Skeletal muscle cell (primary cell): ENCODE measurements at places on chromosomes 3 and 15.

GRCh38 chr3:52873433-52874159 is 23.8 kb downstream of the STIMATE start:
- peak; percentile 36 for DNase-seq

GRCh38 chr15:44024155-44024554 is 170.9 kb downstream of the FRMD5 start:
- DNase-seq: no peak

DNA sequence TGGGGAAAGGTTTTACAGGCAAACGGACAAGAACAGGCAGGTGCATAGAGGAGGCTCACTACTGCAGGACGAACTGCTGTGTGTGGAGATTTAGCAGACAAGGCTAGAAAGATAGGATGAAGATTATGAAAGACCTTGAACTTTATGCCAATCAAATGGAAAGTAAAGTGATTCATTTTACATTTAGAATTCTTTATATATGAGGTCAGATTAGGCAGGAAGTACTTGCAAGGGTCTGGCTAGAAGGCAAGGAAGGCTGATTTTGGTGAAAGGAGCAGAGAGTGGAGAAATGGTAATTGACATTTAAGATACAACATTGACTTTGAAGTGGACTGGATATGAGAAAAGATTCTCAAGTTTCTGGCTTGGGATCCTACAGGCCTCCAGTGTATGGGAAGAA is 33.6 kb downstream of the PLSCR4 start:
- no peak for DNase-seq

- DNase-seq: no peak
Observed at GRCh38 chr3:152104847-152105415, 163.8 kb upstream of the MBNL1 start.

- DNase-seq: no peak
Observed at GRCh38 chr15:93372865-93373223, 283.8 kb upstream of the RGMA start.

DNA sequence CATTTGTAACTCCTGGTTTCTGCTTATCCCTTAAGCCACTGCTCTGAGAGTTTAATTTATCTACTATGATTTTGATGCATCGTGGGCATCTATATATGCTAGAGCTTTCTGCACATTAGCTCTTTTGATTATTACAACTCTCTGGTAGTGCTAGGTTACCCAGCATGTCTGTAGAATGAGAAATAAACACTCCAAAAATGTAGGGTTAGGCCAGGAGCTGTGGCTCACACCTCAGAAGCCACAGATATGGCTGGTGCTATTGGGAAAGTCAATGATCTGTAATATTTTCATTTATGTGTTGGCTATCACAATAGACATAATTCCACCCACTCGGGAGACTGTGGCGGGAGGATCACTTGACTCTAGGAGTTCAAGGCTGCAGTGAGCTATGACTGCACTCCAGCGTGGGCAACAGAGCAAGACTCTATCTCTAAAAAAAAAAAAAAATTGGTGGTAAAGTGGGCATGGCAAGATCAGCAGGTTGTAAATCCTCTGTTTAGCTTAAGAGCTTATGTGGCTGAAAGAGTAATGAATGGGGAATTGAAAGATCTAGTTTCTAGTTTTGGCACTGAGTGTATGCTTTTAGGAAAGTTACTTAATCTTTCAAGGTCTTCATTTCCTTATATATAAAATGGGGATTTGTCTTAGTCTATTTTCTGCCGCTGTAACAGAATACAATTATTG is 6.3 kb downstream of the TIGIT start:
- no peak for DNase-seq

DNA sequence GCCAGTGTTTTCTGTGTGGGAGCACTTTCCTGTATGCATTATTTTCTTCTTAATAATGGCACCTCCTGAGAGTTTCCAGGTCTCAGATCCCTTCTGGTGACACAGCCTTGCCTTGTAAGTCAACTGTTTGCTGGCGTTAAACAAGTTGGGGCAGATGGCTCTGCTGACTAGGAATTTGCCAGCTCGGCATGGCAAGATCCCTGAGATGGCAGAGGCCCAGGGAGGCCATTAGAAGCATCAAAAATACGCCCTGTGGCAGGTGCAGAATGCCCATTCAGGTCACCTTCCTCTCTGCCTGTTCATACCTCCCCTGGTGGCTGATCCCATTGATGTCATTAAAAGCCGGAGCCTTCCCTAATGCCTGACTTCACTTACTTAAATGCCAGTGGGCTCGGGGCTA is 320.9 kb upstream of the CTDSPL start:
- no peak for DNase-seq

- DNase-seq: no peak
Observed at GRCh38 chr3:184426691-184427141, 46.9 kb downstream of the CHRD start.

GRCh38 chr3:112546216-112546759 is 15.5 kb downstream of the ATG3 start:
- DNase-seq: no peak

GRCh38 chr3:151203051-151203420 is at the start of gene GPR171:
Gene GPR171, minus strand, starts transcription at chr3:151203216. Its CDS starts 3,830 bp downstream, at chr3:151199386.
- no peak for DNase-seq

- no peak for DNase-seq
Observed at GRCh38 chr15:85616549-85617110, 178.1 kb downstream of the KLHL25 start.

- no peak for DNase-seq
Observed at GRCh38 chr3:129442486-129442885, 2.5 kb downstream of the IFT122 start.

- DNase-seq: no peak
Observed at GRCh38 chr15:76345583-76345879, 9.0 kb downstream of the ISL2 start.

GRCh38 chr15:29398907-29399306 is 129.3 kb upstream of the NSMCE3 start:
- DNase-seq: no peak

DNA sequence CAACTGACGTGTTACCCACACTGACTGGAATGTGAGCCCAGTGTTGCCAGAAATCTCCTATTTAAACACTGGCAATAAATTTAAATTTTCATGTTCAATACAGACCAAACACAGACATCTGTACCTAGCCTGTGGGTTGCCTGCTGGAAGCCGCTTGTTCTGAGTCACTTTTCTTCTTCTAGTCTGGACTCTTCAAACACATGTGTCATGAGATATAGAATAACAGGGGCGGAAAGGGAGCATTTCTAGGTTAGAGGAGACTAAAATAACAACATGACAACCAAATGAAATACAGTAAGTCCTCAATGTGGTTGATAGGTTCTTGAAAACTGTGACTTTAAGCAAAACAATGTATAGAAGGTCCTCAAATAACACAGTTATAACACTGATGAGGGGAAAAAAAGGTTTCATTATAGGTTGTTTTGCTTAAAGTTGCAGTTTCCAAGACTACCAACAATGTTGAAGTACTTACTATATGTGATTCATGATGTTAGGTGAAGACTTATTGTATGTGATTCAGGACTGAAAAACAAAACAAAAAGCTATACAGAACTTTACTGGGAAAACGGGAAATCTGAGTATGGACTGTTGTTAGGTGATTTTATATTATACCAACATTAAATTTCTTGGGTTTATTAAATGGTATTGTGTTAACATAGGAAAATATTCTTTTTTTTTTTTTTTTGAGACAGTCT is 63.1 kb downstream of the PRKAR2A start:
- peak; percentile 35 for DNase-seq

DNA sequence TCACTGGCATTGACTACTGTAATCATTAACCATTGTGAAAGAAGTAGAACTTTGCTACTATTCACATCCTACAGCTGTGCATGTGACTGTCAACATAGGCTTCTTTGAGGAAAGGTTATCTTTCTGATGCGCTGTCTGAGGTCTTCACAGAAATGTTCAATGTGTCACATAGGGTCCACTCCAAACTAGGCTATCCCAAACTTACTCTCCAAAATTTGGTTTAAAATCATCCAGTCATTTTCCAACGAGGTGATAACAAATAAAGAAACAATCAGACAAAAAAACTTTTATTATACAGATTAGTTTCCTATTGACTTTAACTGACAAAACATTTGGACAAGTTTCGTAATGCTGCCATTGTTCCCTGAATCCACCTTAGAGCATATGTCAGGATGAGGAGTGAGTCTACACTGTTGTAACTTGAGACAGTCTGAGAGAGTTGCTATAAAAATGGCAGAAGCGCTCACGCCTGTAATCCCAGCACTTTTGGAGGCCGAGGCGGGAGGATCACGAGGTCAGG is 511.6 kb downstream of the PLOD2 start:
- no peak for DNase-seq

DNA sequence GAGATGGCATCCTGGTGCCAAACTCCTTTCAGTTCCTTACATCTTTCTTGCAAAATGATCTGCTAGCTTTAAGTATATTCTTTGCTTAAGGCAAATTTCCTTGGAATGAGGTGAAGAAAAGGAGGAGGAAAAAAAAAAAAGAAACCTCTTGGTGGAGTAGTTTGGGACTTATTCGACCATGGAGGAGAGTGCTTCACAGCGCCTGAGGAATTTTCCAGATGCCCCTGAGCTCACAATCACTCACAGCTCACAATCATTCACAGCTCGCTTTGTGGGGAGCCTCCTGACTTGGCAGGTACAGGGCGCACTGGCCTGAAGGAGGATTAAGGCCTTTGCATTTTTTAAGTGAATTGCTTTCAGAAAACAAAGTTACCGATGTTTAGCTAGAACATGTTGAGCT is 53.9 kb downstream of the BOC start:
- no peak for DNase-seq

- no peak for DNase-seq
Observed at GRCh38 chr3:187024536-187025226, 94.4 kb downstream of the ST6GAL1 start.
